ENCODE measurements at places on chromosomes 16 and 17.

DNA sequence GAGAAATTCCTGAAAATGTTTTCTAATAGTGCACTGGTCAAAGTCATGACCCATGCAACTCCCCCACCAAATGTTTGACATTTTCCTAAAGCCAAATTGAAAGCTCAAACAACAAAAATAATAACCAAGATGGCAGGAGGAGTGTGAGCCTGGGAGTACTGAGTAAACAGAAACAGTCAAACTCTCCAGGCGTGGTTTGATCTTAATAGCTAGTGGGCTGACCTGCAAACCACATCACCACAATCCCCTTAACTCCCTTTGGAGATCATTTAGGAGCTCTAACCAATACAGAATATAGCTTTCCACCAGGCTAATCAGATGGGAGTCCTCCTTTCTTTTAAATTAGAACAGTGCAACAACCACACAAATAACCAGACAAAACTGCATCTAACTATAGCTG is 19.2 kb upstream of the MEIOC start:
- DNase-seq, result no peak

DNA sequence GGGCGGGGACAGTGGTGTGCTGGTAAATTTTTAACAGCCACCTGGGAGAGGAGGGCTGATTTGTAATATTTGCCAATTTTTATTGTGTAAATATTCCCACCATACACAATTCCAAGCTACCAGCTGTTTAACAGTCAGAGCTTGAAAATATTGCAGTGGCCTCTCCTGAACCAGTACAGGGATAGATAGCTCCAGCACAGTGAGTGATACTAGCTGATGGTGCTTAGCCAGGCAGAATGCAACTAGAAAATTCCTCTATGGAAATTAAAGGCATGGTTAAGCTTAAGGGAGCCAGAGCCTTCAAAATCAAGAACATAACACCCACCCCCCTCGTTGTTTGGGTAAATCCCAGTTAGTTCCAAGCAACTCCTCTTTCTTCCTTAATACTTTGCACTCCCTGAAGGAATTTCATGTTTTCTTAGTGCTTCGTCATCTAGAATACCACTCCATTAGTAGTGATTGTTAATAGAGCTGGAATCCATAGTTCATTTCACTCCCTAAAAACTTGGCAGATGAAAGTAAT is 96.6 kb downstream of the CYB561 start:
- no peak for DNase-seq

DNA sequence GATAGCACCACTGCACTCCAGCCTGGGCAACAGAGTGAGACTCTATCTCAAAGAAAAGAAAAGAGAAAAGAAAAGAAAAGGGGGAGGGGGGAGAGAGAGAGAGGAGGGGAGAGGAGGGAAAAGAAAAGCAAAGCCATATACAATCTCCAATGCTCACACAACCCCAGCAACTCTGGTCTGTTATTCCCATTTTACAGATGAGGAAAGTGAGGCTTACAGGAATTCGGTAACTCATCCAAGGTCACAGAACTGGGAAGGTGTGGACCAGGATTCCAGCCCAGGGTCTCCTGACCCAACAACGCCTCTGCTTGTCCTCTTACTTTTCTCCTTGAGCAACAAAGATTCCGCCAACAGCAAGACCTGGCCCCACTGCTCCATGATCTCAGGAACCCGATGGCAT is 13.0 kb downstream of the PLA2G10 start:
- no peak for DNase-seq

DNA sequence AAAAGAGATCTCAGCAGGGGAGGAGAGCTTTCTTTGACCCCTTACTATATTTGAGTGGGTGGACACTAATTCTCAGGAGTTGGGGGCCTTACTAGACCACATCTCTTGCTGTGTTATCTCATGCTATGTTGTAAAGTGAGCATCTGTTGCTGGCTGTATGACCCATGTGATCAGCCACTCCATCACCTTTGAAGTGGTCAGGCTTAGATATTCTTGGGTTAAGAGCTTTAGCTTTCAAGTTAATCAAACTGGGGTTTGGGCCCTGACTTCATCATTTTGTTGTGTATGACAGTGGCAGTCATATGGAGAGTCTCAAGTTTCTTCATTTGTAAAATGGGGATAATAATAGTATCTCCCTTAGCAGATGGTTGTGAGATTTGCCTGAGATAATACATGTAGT is 201.1 kb downstream of the FTO start:
- no peak for DNase-seq

DNA sequence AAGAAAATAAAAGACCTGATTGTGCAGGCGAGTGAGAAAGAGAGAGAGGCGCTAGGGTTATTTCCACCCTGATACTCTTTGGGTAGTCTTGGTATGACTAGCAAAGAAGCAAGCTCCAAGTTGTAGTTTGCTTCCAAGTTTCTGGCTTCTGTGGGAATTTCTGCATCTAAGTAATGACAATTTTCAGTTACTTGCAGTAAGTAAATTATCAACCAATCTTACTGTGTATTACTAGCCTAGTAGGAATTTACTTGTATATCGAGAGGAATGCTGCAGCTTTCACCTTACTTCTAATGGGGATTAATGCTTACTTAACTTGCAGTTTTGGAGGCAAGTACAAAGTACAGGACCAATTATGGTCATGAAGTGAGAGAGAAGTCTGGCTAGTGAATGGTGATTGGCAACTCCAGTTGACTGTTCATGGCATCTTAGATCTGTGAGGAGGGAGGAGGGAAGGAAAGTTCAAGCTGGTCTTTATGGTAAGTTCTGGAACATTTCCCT is 31.9 kb downstream of the TENT4B start:
- DNase-seq, result no peak

GRCh38 chr16:66850115-66850815 is 6.1 kb downstream of the CA7 start:
- DNase-seq, result no peak

DNA sequence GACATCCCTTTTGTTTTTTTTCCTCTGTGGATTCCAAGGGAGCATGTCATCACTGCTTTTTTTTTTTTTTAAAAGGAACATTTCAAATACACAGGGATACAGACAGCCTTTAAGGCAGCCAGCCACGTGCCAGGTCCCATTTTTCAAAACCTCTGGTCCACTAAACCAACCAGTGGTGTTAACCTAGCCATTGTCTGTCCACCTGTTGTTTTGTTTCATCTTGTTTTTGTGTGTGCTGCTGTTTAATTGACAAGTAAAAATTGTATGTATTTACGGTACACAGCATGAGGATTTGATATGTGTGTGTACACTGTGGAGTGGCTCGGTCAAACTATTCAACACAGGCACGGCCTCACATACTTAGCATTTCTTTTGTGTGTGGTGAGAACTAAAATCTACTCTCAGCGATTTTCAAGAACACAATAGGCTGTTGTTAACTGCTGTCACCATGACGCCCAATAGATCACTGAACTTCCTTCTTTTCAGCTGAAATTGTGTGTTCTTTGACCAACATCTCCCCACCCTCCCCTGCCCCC is 19.2 kb downstream of the TMEM114 start:
- no peak for DNase-seq

GRCh38 chr16:27320261-27321012 is 6.7 kb downstream of the IL4R start:
- DNase-seq, result no peak

DNA sequence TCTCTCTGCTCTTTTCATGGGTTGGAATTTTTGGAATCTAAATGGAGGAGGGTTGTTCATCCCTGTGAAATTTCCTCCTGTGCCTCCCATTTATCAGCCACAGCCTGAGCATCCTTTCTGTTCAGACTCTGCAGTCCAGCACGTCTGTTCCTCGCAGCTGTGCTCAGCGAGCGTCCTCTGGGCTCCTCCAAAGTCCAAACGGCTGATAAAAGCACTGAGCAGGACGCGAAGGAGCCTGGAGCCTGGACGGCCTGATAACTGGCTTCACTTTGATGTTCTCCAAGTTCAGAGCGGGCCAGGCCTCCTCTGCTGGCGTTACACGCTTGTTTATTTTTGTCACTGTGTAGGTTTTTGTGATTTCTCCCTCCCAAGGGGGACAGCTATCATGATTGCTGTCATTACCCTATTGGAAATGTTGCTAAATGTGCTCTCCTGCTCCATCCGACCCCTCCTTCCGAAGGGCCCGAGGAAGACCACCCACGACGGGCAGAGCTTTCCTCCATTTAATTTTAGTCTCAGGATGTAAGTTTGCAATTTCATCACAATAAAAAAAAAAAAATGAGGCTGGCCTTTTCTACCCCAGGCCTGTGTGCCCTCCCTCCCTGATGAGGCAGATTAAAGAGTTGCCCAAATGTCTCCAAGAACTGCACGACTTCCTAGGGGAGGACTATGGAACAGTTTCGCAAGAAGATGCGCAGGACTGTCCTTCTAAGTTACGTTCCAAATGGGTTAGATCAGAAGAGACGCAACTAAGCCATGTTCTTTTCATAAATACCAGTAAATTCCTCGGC is 290.5 kb upstream of the FOXF1 start:
- DNase-seq, result no peak

GRCh38 chr16:3513892-3514583 is 13.2 kb downstream of the CLUAP1 start:
- no peak for DNase-seq

DNA sequence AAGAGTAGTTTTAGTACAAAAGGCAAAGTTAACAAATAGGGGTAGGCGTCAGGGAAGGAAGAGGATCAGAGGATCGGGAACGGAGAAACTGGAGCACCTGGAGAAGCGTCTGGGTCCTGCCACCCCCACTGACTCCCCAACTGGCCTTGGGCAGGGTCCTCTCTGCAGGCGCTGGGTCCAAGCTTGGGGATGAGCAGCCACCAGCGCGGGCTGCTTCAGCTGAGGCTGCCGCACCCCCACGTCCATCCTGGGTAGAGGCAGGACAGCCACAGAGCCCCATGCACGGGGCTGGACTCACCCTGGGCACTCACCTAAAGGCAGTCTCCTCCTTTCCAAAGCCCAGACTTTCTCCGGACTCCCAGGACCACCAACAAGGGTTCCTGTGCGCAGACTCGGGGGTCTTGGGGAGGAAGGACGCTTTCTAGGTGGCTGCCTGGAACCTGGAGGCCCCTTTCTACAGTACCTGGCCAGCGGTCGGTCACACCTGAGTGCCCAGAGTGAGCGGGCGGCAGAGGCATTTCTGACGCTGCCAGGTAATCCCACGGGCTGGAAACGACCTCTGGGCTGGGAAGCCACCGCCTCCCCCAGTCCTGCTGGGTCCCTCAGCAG is 1.1 kb downstream of the HS3ST6 start:
- no peak for DNase-seq

- DNase-seq, result no peak
Measured at GRCh38 chr17:42784811-42785592, 4.6 kb downstream of the WNK4 start.

- no peak for DNase-seq
Measured at GRCh38 chr16:24689128-24689527, 40.3 kb upstream of the TNRC6A start.

GRCh38 chr16:57753448-57754353 is 18.1 kb downstream of the KATNB1 start:
- no peak for DNase-seq

- DNase-seq, result no peak
Measured at GRCh38 chr16:75208861-75209505, 2.0 kb upstream of the CTRB2 start.

DNA sequence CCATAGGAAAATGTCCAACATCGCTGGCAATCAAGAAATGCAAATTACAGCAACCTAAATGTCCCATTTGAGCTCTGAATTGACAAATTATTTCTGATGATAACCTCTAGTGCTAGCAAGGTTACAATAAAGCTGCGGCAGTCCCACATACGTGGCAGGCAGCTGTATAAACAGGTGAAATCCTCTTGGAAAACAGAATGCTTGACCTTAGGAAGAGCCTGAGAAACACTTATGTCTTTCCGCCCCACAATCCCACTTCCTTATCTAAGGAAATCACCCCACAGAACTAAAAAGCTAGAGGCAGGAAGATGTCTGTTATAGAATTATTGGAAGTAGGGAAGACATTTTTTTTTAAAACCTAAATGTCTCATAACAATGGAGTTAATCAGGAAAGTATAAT is 154.3 kb downstream of the KATNIP start:
- no peak for DNase-seq

GRCh38 chr16:30984669-30985400 is at the start of gene HSD3B7:
Gene HSD3B7, plus strand, starts transcription at chr16:30985207. Its CDS starts 452 bp downstream, at chr16:30985659.
- peak; percentile 92 for DNase-seq

GRCh38 chr17:67051837-67052236 is 7.5 kb downstream of the CACNG1 start:
- DNase-seq, result no peak

DNA sequence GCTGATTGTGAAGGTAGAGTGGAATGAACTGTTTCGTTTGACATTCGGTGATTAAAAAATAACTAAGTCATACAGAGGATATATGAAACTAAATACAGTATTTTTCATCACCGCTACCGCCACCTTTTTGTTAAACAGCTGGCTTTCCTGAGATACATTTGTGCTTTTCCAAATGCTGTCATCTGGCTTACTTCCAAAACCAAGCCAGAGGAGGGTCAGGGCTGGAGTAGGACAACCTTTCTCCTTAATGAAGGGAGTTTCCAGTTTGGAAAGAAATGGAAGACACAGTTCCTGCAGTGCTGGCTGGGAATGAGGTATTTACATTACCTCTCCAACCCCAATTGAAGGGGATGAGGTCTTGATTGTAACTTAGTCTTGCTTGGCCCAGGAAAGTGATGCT is 3.2 kb downstream of the TNRC6C start:
- DNase-seq, result no peak

DNA sequence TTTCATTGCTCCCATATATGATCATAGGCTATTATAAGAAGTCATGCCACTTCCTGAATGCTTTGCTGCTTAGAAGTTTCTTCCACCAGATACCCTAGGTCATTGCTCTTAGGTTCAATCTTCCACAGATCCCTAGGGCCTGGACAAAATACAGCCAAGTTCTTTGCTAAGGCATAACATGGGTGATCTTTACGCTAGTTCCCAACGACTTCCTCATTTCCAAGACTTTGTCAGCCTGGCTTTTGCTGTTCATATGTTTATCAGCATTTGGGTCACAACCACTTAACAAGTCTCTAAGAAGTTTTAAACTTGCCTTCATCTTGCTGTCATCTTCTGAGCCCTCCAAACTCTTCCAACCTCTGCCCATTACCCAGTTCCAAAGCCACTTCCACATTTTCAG is 20.1 kb upstream of the DLX3 start:
- DNase-seq, result no peak

GRCh38 chr17:13888056-13888609 is 181.2 kb upstream of the COX10 start:
- no peak for DNase-seq

DNA sequence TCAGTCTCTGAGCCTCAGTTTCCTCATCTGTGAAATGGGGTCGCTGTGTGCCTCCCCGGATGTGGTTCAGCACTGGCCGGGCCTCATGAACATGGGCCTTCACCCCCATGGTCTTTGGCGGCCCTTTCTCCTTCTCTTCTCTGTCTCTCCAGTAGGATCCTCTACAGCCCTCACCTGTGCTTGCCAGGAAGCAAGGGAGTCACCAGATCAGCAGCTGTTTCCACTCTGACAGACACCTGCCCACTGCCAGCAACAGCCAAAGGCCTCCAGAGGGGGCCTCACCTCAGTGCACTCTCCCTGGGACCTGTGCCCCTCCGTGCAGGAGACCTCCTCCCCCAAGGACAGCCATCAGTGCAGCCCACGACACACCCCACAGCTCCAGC is 89.4 kb downstream of the C16orf78 start:
- no peak for DNase-seq

- peak; percentile 82 for DNase-seq
Measured at GRCh38 chr17:74972107-74972972, at the start of gene HID1. Gene HID1, minus strand, starts transcription at chr17:74972759. Its CDS starts 103 bp downstream, at chr17:74972656.

Measured in stimulated activated naive CD8-positive, alpha-beta T cell treated with anti-CD3 and anti-CD28 coated beads, Interleukin-15, Interleukin-2, amounts not matched to agents 100 U/mL and 50 U/mL, for 24 hours (primary cell).